ENCODE measurements at places on chromosomes 1 and 21.

GRCh38 chr1:29593601-29594382 is 357.5 kb downstream of the PTPRU start:
- DNase-seq, result no peak

- no peak for DNase-seq
These were observed 20.7 kb upstream of the KIF1B start for GRCh38 chr1:10189659-10190058.

- no peak for DNase-seq
These were observed 3.9 kb upstream of the PCNX2 start for GRCh38 chr1:233299450-233299849.

DNA sequence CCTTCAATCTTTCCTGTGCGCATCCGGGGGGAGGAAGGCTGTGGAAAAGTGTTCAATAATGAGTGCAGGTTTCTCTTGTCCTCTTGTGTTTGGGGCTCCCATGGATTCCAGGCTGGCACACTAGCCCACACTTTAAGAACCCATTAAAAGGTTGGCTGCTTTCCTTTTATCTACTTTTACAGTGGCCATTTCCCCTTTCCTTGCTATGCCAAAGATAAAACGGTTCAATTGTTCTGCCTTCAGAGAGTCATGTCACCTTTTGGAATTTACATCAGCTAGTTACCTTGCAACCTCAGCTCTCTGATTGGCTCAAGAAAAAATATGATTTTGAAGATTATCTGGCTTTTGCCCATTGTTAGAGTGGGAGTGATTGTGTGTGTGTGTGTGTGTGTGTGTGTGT is 182.3 kb downstream of the SDCCAG8 start:
- DNase-seq, result no peak

DNA sequence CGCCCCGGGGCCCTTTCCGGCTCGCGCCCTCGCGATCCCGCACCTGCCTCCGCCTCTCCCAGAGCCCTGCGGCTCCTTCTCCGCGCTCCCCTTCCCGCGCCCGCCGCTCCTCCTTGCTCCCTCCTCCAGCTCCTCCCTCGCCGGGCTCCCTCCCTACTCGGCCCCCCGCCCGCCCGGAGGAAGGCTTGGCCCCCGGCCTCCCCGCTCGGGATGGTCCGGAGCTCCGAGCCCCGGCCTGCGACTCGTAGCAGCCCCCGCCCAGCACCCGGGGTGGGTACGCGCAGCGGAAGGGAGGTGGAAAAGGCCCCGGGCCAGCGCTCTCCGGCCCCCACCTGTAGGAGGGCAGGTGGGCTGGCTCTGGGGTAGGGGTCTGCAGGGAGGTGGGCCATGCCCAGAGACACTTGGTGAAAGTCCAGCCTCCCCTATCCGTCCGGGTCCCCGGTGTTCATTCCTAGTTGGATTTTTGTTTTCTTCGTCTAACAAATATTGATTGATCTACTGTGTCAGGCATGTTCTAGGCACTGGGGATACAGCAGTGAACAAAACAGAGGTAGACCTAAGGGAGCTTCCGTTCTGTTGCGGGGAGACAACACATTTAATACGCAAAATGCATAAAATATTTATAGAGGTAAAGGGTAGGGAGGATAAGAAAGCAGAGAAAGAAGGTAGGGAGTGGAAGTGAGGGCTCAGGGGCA is at the start of gene HTR1D:
TSS of gene HTR1D (minus strand) at position 82 of the 695 bp plus-strand sequence. CDS start 23,283 bp downstream, outside the sequence.
- no peak for DNase-seq

GRCh38 chr1:112995890-112996289 is 39.9 kb upstream of the SLC16A1 start:
- DNase-seq, result no peak

DNA sequence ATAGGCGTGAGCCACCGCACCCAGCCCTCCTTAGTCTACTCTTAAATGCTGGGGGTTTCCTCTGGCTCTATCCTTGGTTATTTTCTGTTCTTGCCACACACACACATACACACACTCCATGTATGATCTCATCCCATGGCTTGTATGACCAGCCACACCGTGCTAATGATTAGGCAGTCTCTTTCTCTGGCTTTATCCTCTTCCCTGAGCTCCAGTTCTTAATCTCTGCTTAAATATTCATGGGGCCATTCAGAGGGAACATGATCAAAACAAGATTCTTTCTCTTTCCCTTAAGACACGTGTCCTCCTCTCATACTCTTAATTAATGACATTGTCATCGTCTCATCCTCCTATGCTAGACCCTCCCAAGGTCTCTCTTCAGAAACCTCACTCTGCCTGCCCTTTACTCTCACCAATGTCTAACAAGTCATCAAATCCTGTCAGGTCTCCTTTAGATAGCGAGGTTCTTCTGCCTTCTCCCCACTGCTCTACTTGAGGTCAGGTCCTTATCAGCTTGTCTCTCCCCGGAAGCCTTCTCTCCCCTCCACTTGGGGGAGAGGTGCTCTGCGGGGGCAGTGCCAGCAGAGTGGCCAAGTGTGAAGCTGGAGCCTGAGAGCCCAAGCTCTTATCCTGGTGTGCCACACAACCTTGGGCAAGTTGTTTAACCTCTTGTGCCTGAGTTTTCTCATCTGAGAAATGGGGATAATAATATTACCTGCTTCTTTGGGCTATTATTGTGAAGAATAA is 83.0 kb upstream of the GNG12 start:
- no peak for DNase-seq

Data from activated T-helper 1 cell treated with anti-CD3 and anti-CD28 coated beads, Interleukin-2, amount 50 U/mL, for 16 hours (primary cell).